ENCODE measurements at places on chromosomes 3 and 15.

DNA sequence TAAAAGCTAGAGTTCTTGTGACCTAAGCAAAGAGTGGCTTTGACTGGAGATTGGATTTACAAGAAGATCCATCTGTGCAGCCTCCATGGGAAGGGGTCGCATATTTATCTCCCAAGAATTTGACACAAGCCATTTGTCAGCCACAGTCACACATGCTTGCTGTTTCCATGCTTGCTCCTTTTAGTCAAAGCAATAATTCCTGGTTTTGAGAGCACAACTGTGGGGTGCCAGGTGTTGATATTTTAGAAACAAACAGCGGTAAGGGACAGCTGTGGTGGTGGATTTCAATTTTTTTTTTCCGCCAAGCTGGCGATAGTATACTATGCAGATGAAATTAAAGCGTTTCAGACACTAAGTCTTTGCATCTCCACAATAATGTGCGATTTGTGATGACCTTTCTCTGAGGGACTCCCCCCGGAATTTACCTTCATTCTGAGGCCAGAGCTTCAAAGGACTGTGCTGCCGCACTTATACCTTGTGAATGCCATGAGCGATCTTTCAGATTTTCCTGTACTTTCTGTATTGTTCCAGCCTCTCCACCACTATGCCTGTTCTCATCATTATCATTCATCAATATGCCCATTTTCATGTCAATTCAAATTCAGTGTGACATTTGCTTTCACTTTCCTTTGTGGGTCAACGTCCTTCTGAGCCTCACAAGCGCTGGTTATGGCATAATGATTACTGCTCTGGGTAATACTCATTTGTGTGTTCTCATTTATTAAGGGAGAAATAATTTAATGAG is 108.2 kb upstream of the KBTBD8 start:
- DNase-seq, result no peak

DNA sequence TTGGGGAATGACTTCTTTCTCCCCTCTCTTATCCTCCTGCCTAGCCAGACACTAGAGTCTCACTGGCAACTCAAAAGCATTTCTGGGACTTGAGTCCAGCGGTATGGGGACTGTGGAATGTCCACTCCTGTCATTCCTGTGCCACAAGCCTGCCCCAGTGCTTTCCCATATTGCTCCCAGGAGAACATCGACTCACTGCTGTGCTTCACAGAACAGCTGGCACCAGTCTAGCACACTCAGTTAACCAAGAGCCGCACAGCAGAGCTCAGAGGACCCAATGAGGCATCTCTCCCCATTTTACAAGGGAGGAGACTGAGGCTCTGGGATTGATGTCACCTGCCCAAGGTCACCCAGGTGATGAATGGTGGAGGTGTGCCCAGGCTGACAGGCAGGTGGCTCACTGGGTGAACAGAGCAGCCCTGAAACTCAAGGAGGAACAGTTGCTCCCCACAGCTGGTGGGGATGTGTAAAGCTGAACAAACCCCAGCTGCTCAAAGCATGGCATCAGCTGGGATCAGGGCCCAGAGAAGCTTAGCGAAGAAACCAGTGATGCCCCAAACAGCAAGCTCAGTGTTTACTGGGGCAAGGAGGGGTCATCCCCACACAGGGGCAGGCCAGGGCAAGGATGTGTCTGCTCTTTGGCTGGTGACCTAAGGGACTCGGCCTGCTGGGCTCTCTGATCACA is 35.4 kb upstream of the DUSP7 start:
- peak; percentile 48 for DNase-seq

DNA sequence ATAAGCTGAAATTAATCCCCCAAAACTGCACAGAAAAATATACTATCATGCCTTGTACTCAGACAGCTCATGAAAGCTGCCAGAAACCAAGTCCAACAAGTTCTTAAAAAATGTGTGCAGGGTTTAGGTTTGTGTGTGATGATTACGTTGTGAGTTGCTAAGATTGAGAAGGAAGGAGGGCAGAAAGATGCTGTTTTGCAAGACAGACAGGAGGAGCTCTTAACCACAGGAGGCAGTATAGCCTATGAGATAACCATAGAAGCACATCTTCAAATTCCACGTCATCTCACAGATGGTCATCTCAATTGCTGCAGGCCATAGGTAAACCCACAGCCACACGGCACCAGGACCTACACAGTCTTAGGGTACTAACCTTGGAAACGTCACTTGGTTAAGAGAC is 191.9 kb downstream of the STT3B start:
- DNase-seq, result peak; percentile 58

DNA sequence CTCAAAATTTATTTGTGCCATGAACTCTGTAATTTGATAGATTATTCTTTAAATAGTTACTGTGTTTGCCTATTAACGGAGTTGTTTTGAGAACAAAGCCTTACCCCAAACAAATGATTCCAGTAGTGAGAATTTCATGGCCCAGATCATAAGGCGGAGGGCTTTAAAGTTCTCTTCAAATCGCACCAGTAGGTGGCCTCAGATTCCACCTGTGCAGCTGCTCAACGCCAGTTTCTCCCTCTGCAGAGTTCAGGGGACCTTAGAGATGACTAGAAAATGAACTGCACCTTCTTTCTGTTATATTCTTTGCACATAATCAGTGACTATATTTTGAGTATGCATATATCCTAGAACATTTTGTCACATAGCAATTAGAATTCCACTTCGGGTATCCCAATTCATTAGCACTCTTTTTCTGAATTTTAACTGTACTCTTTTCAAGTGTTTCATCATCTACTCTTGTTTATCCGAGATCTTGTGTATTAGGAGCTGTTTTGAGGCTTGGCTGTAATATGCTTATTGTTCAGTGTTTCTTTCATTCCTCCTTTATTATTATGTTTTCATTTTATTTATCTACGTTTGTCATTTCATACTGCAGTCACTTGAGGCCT is 232.6 kb upstream of the CHRM5 start:
- DNase-seq, result peak; percentile 47

DNA sequence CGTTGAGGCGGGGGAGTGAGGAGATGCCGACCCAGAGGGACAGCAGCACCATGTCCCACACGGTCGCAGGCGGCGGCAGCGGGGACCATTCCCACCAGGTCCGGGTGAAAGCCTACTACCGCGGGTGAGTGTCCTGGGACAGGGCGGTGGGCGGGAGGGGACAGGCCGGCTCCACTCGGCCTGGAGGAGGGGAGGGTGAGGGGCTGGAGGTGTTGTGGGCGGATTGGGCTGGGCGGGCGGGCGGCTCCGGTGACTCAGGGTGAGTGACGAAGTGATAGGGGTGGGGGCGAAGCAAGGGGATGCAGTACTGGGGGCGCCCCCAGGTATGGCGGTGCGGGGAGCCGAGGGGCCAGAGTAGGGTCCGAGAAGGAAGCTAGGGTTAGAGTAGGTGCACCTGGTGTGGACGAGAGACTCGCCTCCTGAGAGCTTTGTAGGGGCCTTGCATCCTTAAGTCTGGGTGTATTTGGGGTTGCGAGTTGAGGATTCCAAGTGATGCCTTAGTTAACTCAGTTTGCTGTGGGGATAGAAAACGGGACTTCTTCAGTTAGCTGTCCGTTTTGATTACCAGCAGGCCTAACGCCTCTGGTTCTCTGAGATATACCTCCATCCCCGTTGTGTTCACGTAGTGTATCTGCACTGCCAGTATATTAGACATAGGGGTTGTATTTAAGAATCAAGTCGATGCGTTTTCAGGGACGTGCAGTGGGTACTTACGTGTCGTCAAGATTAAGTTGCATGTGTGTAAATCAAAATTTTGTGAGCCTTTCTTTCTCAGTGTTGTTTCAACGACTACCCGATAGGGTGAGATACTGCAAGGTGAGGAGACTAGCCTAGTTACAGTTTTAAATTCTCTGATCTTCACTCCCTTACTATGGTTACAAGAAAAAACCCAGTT is 670 bp downstream of the PRKCI start:
- peak; percentile 30 for DNase-seq

All from fibroblast of villous mesenchyme (primary cell).